ENCODE measurements at places on chromosomes 2 and 18. TPM values are rescaled to one million over a fixed set of nuclear protein-coding genes. Genes with fewer than 3 reads are reported as not detected.

GRCh38 chr2:51293566-51294200 lies 261.8 kb upstream of the NRXN1 start:
- no peak for DNase-seq
- no peaks in the 10 kb centered on the region for H3K27me3 ChIP-seq
- H3K27ac ChIP-seq, result no peak overlapping the region
- no peaks in the 10 kb centered on the region for H3K4me1 ChIP-seq
- H3K4me3 ChIP-seq, result no peak overlapping the region

- H3K36me3 ChIP-seq, result no peaks in the 10 kb centered on the region
- no peak within 1 kb of the TSS for H3K4me3 ChIP-seq
- no peak for DNase-seq
Observed at GRCh38 chr2:29074411-29074810, at the start of gene PCARE. TSS of gene PCARE (minus strand) at chr2:29074523. CDS start at chr2:29074261, 262 bp downstream.

GRCh38 chr18:23883277-23883790 lies 131.2 kb upstream of the TTC39C start:
- H3K27me3 ChIP-seq, result no peaks in the 10 kb centered on the region
- DNase-seq, result no peak
- H3K27ac ChIP-seq, result no peak overlapping the region
- H3K4me1 ChIP-seq, result no peaks in the 10 kb centered on the region

GRCh38 chr18:48959921-48960920 lies 9.5 kb upstream of the SMAD7 start:
- H3K4me3 ChIP-seq, result no peak overlapping the region
- no peaks in the 10 kb centered on the region for H3K27me3 ChIP-seq
- H3K27ac ChIP-seq, result no peak overlapping the region
- no peaks in the 10 kb centered on the region for H3K36me3 ChIP-seq
- H3K4me1 ChIP-seq, result peaks cover 8% of the 10 kb centered on the region

Gene B3GNT7
- total RNA-seq, result 0.64 TPM

Gene PASK
- 127 TPM for total RNA-seq

Gene C1QL2
- total RNA-seq, result not detected

Gene AOX1
- total RNA-seq, result 0.13 TPM

Gene GPR45
- not detected for total RNA-seq
